Hepatocyte (in vitro differentiated cells): ENCODE measurements at places on chromosomes 4 and X.

DNA sequence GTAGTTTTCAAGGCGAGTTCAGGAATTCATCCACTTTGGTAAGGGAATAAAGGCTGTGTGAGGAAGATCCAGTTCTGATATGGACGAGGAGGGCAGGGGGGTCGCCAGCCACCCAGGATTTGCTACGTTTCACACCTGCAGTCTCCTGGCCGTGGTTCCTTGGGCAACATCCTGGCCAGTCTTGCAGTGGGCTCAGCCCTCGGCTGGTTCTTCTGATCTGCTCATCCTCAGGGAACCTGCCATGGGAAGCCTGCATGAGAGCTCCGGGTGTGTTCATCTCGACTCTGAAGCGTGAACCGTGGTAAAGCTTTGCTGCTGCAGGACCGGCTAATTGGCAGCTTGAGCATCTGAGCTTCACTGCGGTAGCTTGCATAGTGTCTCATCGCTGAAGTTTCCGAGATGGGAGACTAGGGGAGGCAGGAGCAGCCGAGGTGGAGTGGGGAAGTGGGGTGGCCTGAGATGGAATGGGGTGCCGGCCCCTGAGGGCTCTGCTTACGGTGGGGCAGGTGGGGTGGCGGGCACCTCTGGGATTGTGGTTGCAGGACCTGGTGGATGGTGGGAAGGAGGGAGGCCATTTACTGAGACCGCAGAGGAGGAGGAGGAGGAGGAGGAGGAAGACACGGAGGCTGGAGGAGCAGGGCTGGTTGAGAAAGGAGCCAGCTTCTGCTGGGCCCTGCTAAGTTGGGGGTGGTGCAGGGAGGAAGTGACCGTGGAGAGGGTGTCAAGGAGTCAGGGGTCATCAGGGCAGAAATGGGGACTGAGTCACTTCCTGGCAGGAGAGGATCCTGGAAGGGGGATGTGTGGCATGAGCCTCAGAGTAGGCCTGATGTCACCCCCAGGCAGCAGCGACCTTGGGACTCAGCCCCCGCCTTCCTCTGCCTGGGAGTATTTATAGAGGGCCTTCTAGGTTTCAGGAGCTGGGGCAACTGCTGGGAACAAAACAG is 213.1 kb upstream of the PSAPL1 start:
- H3K36me3 ChIP-seq: no peaks in the 10 kb centered on the region
- peaks cover 8% of the 10 kb centered on the region for H3K4me1 ChIP-seq
- no peaks in the 10 kb centered on the region for H3K27me3 ChIP-seq
- DNase-seq: peak; percentile 25
- no peak overlapping the region for H3K4me3 ChIP-seq

GRCh38 chrX:5113128-5113527 is 1115.5 kb downstream of the NLGN4X start:
- H3K27me3 ChIP-seq: no peaks in the 10 kb centered on the region
- no peaks in the 10 kb centered on the region for H3K36me3 ChIP-seq
- H3K27ac ChIP-seq: no peak overlapping the region
- H3K4me1 ChIP-seq: no peaks in the 10 kb centered on the region

DNA sequence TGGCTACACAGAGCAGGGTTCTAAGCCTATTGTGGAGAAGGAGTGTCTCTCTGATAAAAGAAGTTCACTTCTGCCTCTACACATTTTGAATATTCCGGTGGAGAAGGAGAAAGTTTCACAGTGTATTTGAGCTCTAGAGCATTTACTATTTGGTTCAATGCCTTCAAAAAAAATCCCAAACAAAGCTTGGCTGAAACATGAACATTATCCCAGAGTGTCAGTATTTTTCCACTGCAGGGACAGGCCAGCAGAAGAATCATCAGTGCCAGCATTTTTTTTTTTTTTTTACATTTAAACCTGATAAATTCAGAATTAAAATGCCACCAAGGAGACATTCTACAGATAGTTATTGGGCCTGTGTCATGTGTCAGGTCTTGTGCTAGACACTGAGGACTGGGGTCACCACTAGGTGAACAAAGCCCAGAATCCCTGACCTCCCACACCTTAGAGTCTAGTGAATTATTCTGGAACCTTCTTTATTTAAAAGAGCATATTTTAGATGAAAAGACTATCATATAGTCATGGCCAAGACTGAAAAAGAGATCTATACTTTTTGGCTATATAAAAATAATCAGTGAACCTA is 48.0 kb upstream of the NAP1L5 start:
- no peak overlapping the region for H3K27ac ChIP-seq
- H3K4me3 ChIP-seq: no peak overlapping the region
- H3K36me3 ChIP-seq: peaks cover 3% of the 10 kb centered on the region
- DNase-seq: no peak

DNA sequence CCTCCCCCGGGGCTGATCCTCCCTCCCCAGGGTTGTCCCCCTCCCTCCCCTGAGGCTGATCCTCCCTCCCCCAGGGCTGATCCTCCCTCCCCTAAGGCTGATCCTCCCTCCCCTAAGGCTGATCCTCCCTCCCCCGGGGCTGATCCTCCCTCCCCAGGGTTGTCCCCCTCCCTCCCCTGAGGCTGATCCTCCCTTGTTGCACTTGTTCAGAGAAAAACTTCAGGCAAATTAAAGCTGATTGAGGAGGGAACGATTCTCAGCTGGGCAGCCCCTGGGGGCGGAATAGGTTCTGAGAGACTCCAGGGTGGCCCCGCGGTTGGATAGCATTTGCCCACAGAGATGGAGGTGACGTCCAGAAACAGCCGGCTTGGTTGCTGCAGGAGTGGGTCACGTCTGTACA is 110.7 kb upstream of the ADRA2C start:
- H3K4me3 ChIP-seq: no peak overlapping the region
- DNase-seq: no peak
- peaks cover 11% of the 10 kb centered on the region for H3K27me3 ChIP-seq

- H3K27ac ChIP-seq: no peak overlapping the region
- H3K4me3 ChIP-seq: no peak overlapping the region
- DNase-seq: no peak
- H3K36me3 ChIP-seq: no peaks in the 10 kb centered on the region
Observed at GRCh38 chr4:16000708-16001483, 37.9 kb upstream of the FGFBP2 start.
